ENCODE measurements at places on chromosomes 12 and 14. TPM values are rescaled to one million over a fixed set of nuclear protein-coding genes. Genes with fewer than 3 reads are reported as not detected.

SLC38A4 gene
- 0.36 TPM for total RNA-seq

PCED1B gene
- total RNA-seq, result 4.7 TPM

GNS gene
- total RNA-seq, result 60.9 TPM

FAM186B gene
- total RNA-seq, result 0.30 TPM

CYP46A1 gene
- 0.15 TPM for total RNA-seq

ADCY4 gene
- not detected for total RNA-seq

CPNE6 gene
- total RNA-seq, result not detected

GPRC5D gene
- total RNA-seq, result not detected

CLEC4E gene
- total RNA-seq, result not detected

CBLN3 gene
- total RNA-seq, result not detected

NEUROD4 gene
- not detected for total RNA-seq

CLIP1 gene
- 38.2 TPM for total RNA-seq

CKB gene
- total RNA-seq, result 24.7 TPM

PLEKHG7 gene
- not detected for total RNA-seq

SAMD4A gene
- 17.8 TPM for total RNA-seq

SLC39A2 gene
- not detected for total RNA-seq

DYNLL1 gene
- total RNA-seq, result 582 TPM

ETFBKMT gene
- 1.0 TPM for total RNA-seq

TC2N gene
- total RNA-seq, result 5.7 TPM

OS9 gene
- 262 TPM for total RNA-seq

CYP27B1 gene
- total RNA-seq, result 2.6 TPM

Measured in Daoy (cell line).